ENCODE measurements at places on chromosomes 4 and X.
A peak's percentile ranks its signal among the peaks of the same experiment; 100 is the strongest.

DNA sequence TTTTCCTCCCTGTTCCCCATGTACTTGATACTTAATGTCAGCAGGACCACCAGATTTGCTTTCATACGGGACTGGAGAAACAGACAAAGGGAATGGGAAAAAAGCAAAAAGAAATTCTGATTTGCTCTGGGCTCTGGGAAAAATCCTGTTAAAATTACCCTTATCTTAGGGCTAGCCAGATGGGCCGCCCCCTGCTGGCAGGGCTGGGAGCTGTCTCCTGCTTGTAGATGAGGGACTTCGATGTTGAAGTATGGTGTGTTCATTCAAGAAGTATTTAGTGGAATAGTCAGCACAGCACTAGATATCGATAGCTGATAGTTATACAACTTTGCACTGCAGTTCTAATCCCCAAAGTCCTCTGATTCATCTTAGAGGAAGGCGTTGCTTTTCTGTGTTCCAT lies 45.8 kb downstream of the BCORL1 start:
- peak; percentile 40 for DNase-seq

- no peak for DNase-seq
Measured at GRCh38 chr4:5019274-5019673, at the start of gene CYTL1. TSS of gene CYTL1 (minus strand) at chr4:5019458. CDS start at chr4:5019445, 13 bp downstream.

DNA sequence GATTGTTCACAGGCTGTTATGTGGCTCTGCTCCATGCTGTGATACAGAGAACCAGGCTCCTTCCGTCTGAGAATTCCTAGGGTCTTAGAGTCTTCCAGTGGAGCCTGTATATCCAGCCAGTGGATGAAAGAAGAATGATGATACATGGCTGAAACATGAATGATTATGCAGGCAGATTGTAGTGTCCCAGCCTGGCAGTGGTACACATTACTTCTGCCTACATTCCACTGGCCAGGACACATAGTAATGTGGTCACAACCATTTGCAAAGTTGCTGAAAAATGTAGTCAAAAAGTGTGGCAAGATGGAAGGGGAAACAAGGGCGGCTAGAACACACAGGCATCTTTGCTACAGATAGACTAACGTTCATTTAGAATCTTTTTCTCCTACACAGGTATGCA lies 4.5 kb upstream of the GBA3 start:
- DNase-seq = no peak

GRCh38 chr4:94561249-94562024 lies 109.7 kb downstream of the PDLIM5 start:
- no peak for DNase-seq
